Fibroblast of gingiva (primary cell): ENCODE measurements at places on chromosomes 3 and 15.
A peak's percentile ranks its signal among the peaks of the same experiment; 100 is the strongest.

DNA sequence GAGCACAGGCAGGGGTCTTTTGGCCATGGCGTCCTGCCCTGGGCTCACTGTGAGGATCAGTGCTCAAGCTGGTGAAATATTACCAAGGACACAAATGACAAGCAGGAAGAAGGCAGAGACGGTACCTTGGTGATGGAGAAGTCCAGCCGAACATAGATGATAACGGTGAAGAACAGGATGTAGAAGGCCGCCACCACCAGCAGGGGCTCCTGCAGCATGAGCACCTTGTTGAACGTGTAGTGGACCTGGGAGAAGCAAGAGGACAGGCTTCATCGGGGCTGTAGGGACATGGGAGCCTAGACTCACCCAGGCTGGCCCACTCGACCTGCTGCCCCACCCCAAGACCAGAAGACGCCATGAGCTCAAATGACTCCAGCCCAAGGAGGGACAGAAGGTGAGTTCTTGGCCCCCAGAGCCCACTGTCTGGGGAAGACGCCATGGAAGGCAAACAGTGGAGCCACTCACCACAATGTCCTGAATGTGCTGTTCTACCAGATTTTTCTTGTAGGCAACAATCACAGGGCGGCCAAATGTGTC, 25.1 kb downstream of the RPN1 start:
- no peak for DNase-seq

- no peak for DNase-seq
Measured at GRCh38 chr3:128598884-128599664, 51.5 kb downstream of the RPN1 start.

DNA sequence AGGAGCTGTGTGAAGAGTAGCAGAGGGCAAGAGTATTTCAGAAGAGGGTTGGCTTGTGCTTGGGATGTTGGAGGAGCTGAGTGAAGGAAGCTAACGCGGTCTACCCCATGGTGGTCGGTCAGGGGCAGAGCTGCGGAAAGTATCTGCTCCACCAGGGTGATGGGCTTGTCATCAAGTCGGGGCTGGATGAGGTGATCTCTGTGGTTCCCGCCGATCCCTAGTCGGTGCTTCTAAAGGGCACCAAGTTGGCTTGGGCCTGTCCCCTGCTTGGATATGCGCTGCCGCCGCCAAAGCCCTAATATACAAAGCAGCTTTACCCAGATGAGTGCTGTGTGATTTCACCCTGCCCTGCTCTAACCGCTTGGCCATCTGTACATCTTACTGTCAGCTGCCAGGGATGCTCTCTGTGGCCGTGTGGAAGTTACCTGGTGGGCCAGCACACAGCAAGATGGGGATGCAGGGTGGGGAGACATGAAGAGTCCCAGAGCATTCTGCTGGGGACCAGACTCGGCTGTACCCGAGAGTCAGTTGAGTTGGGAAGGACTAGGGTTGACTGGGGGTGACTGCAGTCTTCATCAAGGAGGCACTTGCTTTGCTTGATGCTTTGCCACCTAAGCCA, 226.1 kb upstream of the BHLHE40 start:
- no peak for DNase-seq

DNA sequence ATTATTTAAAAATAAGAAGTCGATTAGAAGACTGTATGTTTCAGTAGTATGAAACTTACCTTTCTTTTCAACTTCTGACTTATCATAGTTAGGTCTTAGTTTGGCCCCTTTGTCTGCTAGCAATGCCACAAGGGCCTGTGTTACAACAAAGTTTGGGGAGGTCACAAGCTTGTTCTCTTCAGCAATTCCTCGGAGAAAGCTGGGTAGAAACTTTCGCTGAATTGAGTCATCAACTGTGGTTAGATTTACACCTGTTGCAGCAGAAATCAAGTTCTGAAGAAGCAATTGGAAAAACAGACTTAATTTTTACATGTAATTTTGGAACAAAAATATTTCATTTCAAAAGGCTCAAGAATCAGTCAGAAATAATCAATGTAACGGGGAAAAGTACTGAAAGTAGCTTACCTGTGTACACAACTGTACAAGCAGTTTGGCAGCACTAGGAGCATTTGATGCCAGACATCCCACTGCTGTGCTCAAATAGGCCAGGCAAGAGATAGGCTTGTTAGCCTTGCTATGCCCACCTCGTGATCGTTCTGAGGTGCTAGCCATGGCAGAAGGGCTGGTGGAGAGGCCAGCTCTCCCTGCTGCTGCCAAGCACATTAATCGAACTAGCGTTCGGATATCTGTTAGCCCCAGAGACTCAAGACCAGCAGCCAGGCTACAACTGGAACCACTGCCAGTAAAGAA, 58.6 kb downstream of the FBXL22 start:
- DNase-seq = no peak

DNA sequence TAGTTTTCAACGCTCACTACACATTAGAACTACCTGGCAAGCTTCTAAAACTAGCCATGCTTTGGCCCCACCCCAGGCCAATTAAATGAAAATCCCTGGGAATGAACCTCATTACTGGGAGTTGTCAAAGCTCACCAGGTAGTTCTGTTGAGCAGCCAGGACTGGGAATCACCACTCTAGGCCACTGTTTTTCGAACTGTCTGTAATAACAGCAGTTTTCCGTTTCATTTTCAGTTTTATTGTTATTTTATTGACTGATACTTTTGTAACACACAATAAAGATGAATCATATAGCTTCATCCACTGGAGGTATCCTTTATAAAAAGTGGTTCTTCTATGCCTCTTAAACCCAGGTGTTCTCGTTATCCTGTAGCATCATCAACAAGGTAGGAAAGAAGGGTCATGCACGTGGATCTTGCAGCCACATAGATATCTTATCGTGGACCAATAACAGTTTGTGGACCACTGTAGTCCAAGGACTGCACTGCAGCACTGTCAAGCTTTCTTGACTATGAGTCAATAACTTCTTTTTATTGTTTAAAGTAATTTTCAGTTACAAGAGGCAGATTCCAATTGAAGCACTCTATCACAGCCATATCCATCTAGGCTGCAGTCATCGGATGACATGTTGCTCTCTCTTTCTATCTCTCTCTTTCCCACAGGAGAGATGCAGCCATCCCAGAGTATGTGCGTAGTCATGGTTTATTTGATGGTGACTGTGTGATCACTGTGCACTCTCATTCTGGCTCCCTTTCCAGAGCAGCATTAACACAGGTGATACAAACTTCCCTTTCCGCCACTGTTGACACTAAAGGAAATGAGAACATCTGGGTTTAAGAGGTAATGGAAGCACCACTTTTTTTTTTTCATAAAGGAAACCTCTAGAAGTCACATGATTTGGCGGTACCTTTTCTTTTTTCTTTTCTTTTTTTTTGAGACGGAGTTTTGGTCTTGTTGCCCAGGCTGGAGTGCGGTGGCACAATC, 39.0 kb upstream of the BLM start:
- no peak for DNase-seq

DNA sequence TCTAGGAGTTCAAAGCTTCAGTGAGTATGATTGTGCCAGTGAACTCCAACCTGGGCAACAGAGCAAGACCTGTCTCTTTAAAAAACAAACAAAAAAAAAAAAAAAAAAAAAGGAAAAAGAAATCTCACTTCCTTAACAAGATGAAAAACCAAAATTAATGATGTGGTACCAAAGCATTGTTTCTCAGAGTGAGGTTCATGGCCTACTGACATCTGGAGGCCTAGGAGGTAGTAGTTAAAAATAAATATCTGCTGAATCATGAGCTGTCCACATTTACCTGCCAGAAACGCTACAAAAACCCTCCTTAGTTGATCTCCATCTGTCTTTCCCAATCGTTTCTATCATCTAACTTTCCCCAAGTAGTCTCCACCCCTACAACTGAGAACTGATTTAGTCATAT, 51.2 kb downstream of the EPHA6 start:
- no peak for DNase-seq

DNA sequence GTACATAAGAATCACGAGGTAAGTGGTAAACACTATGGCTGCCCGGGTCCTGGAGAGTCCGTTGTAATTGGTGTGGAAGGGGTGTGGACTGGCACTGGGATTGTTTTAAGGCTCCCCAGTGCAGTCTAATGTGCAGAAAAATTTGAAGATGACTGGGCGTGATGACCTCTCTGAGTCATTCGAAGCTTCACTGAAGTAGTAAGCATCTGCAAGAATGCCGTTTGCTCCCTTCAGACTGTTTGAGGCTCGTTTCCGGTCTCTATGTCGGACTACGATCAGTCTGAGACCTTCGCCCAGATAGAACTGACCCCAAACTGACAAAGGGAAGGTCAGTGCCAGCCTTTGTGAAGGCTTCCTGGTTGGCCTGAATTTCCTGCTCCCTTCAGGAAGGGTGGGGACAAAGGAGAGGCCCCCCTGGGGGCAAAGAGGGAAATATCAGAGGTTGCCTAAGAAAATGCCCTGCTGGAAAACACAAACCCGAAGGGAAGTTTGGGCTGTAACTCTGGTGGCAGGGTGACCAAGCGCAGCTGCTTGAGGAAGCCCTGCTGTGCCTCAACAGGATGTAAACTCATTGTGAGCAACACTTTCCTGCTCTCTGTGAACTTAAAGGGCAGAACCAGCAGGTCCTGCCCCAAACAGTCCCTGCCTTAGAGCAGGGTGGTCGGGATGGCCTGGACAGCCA, 34.6 kb downstream of the BTD start:
- DNase-seq = peak; percentile 89

GRCh38 chr3:82927309-82928253, 1166.1 kb upstream of the GBE1 start:
- DNase-seq = no peak

- DNase-seq = no peak
Measured at GRCh38 chr3:153621953-153622352, 459.9 kb downstream of the RAP2B start.

- peak; percentile 30 for DNase-seq
Measured at GRCh38 chr3:21914451-21914850, 163.4 kb upstream of the ZNF385D start.

GRCh38 chr3:136249593-136249992, 547 bp upstream of the PCCB start:
- no peak for DNase-seq

GRCh38 chr3:127670761-127671522, 1.8 kb upstream of the ABTB1 start:
- no peak for DNase-seq

DNA sequence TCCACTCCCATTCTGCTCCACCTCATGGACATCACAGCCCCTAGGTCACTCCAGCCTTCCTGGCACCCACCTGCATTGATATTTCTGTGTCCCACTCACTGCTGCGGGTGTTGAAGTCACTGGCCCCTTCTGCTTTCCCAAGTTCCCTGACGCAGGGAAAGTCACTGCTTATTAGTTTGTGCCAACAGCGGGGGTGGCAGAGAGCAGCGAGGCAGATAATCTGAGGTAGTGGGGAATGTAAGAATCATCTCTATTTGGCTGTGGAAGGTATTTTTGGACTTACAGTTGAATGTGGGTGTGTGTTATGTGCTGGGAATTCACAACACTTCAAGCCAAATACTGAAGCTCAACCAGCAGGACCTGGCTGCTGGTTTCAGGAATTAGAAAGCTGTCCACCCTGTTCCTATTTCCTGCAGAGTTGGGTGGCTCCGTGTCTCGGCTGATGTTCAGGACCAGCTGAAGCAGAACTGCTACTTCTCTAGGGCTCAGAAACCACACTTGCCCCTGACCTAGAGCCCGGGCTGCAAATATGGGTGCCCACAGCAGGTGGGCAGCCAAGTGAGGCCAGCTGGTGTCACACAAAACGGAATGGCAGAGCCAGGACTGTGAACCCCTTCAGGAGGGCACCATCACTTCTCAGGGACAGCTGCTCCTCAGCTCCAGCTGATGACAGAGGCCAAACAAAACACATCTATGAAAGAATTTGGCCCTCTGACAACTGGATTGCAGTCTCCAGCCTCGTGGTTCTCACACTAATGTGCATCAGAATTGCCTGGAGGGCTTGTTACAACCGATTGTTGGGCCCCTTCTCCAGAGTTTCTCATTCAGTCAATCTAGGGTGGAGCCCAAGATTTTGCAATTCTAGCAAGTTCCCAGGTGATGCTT, 57.7 kb downstream of the SEMA5B start:
- peak; percentile 36 for DNase-seq

DNA sequence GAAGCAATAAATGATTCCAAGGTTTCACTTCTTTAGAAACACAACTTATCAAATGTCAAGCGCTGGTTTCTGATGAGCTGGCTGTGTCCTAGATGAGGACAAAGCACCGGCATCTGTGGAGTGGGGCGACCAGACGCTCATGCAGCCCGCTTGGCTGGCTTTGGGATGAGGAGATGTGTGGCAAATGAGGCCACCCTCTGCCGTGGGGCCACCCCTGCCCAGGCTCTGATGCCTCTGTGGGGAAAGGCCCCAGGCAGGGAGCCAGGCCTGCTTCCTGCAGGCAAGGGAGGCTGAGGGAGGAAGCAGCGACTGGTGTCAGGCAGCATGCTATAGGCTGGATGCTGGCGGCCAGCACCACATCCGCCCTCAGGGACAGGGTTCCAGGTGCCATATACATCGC, 102.9 kb downstream of the HERC2 start:
- DNase-seq = no peak

DNA sequence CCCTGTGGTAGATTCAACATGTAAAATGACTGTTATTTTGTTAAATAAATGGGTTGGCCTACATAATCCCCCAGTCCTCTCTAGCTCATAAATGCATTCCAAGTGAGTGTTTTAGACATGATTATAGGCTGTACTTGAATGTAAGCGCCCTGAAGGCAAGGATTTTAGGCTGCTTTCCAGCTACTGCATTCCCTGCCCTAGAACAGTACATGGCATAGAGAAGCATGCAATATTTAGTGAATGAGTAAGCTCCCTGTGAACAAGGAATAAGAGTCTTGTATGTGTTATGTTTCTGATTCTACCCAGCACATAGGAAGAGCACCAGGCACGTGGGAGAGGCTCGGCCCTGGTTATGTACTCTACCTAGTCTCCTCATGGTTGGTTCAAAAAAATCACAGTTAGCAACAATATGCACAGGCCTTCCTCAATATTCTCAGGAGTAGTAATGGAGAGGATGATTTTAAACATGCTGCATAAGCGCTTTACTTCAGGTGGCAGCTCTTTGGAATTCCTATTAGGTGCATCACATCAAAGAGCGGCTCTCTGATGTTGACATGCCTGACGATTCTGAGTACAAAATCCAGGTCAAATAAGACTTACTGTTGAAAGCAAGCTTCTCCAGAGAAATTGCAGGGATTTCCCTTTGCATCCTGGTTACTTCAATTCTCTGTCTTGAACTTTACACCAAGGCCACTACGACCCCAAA, 456.6 kb downstream of the MAGI1 start:
- no peak for DNase-seq

DNA sequence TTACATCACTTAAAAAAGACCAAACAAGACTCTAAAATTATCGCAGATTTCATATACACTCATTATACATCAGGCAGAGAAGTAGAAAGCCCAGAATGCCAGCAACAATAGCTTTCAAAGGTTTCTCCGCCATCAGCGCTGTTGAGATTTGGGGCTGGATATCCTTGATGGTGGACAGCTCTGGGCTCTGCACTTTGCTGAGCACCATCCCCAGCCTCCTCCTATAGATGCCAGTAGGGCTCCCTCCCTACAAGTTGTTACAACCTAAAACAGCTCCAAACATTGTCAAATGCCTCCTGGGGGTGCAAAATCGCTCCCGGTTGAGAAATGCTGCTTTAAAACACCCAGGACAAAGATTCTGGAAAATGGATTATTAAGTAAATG, 73.5 kb downstream of the ATP10A start:
- DNase-seq = no peak
